ENCODE measurements at places on chromosomes 7 and 10.

- no peak for DNase-seq
Observed at GRCh38 chr7:44402401-44403060, 77.1 kb upstream of the CAMK2B start.

- no peak for DNase-seq
Observed at GRCh38 chr10:91328320-91328984, 81.7 kb upstream of the HECTD2 start.

- DNase-seq: no peak
Observed at GRCh38 chr7:80142853-80143580, 8.4 kb downstream of the GNAI1 start.

DNA sequence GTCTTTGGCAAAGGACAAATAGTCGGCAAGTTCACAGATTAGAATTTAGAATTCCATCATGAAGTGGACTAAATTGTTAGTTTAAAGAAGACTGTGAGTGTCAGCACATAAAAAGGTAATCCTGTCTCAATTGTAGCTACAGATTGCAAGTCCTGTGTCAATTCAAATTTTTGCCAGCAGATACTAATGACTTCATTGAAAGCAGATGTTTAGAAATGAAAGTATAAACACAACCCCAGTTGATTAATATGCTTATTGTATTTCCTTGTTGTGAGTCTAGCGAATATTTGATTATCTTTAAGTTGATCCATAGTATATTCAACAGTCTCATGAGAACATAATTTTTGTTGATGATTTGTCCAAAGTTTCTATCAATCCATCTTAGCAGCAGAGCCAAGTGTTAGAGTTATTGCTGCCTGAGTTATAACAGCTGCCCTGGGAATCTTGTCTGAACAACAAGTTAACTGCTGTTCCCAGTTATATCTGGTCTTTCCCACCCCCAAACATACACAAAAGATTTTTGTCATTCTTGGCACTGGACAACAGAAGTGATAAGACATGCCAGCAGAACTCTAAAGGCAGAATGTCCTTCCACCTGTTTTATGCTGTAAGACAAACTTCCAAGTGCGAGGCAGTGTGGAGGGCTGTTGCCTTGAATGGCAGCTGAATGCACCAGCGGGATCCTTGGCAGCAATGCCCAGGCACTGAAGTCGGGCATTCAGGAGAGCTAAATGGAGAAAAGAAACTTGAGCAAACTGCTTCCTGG is 21.3 kb upstream of the HERPUD2 start:
- no peak for DNase-seq

DNA sequence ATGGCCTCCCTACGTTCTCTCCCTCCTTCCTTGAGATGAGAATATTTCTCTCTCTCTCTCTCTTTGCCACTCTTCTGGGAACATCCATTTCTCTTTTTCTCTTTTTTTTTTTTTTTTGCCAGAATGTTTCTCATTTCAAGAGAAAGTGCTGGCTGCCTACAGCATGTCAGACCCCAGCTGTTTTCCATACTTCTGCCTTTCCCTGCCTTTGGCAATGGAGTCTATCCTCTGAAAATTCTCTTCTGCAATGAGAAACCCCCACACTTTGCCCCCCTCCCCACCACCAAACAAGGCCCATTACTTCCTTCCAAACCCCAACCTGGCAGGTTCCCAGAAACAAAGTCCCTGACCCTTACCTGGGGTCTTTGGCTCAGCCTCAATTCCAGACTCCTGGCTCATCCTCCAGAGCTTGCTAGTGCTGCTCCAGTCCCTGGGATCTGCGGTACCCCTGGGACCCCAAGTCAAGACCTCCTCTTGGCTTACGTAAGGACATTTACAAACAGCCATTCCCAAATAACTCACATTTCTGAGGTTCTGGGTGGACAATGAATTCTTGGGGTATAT is 17.4 kb upstream of the CCL26 start:
- DNase-seq: no peak

DNA sequence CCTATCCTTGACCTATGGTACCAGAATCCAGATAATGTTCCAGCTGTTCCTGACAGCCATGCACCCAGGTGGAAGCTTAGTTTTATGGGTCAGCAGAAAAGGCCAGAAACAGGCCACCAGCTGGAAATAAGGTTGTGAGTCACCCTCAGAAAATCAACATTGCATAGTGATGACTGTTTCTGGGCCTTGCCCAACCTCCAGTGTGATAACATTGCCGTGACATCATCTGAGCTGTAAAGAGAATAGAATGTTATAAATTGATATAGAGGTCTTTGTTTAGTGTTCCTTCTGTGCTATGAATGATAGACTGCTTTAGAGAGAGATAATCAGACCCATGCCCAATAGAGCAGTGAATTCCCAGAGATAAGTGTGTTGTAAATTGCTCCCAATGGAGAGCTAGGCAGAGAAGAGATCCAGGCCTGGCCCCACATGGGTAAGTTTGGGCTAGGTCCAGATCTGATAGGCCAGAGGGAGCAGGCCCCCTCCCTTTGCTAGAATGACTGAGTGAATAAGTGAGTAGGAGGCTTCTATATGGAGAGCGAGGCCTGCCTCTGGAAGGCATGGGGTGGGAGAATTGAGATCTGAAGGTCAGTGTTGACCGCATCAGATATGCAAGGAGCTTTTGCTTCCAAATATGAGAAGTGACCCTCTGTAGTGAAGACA is 14.2 kb upstream of the HPS1 start:
- no peak for DNase-seq

GRCh38 chr10:125584954-125585353 is 98.0 kb downstream of the TEX36 start:
- no peak for DNase-seq

- no peak for DNase-seq
Observed at GRCh38 chr10:18217577-18217976, 77.4 kb downstream of the CACNB2 start.

GRCh38 chr10:51659344-51659743 is 40.1 kb downstream of the CSTF2T start:
- DNase-seq: no peak

GRCh38 chr10:128843972-128844371 is 623.1 kb upstream of the MGMT start:
- no peak for DNase-seq
